GOT3 (cell line): ENCODE measurements at places on chromosomes 7 and 10.

- no peak for DNase-seq
These were observed 155.9 kb downstream of the CDK14 start for GRCh38 chr7:90752051-90752450.

GRCh38 chr7:113550966-113551365 lies 367.8 kb downstream of the PPP1R3A start:
- DNase-seq = no peak

- no peak for DNase-seq
These were observed 26.1 kb downstream of the ABCB1 start for GRCh38 chr7:87574630-87575029.

GRCh38 chr10:14282276-14282675 lies 48.4 kb downstream of the FRMD4A start:
- no peak for DNase-seq

DNA sequence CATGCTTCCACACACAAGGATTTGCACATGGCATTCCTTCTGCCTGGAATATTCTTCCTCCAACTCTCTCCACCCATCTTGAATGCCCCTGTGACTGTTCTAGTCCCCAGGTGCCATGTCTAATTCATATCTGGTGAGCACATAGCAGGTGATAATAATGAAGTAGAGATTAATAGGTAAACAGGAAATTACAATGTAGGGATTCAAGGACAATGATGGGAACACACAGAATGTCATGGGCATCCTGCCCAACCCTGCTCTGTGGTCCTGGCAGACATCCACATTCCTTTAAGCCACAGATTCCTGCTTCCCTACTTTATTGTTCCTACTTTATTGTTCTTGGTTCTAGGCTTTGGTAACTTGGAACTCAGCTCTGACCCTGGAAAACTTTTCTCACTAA lies 115.8 kb downstream of the THSD7A start:
- DNase-seq = no peak

DNA sequence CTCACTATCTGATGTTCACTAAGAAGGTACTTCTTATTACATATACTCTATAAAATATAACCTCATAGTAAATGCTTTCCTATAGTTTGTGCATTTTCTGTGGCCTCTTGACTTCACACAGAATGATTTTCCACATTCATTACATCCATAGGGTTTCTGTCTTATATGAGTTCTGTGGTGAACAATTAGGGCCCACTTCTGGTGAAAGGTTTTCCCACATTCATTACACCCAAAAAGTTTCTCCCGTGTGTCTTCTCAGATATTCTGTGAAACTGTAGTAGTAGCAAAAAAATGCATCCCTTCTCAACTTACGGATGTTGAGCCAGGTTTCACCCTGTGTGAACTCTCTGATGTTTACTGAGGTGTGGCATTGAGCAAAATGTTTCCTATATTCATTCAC lies 119.3 kb downstream of the ZNF33B start:
- DNase-seq = no peak

- no peak for DNase-seq
These were observed 58.3 kb downstream of the IKZF1 start for GRCh38 chr7:50362712-50363282.

- no peak for DNase-seq
These were observed 201.7 kb upstream of the ADARB2 start for GRCh38 chr10:1939016-1939415.

DNA sequence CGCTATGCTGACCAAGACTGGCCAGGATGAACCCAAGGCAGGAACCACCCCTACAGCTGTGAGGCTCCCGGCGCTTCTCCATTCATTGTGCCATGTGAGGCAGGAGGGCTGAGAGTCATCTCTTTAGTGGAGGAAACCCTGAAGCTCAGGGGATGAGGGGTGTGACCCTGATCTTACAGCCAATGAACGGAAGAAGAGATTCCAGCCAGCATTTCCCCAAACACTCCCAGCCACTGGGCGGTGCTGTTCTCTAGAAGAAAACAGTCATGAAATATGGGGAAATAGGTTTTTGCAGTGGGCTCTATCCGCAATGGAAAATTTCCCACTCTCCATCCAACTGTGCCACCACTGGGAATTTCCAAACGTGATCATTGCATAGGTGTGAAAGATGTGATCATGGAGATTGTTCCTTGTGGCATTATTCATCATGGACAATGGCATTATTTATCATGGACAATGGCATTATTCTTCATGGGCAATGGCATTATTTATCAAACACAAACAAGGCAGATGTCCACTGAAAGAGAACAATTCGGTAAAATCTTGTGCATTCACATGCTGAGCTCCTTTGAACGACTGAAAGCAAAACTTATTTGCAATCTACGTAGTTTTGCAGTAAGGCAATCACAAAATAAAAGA lies 14.0 kb upstream of the SLC18A2 start:
- no peak for DNase-seq

- no peak for DNase-seq
These were observed 54.5 kb downstream of the LRRN3 start for GRCh38 chr7:111145472-111145871.

DNA sequence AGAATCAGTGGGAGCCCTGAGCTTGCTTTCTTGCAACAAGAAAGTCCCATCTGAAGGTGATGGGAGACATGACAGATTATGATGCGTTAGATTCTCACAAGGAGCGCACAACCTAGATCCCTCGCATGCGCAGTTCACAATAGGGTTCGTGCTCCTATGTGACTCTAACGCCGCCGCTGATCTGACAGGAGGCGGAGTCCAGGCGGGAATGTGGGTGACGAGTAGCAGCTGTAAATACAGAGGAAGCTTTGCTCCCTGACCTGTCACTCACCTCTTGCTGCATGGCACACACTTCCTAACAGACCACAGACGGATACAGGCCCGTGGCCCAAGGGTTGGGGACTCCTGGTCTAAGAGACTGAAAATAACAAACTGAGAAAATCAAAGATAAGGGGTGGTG lies 1163.4 kb upstream of the AUTS2 start:
- no peak for DNase-seq

DNA sequence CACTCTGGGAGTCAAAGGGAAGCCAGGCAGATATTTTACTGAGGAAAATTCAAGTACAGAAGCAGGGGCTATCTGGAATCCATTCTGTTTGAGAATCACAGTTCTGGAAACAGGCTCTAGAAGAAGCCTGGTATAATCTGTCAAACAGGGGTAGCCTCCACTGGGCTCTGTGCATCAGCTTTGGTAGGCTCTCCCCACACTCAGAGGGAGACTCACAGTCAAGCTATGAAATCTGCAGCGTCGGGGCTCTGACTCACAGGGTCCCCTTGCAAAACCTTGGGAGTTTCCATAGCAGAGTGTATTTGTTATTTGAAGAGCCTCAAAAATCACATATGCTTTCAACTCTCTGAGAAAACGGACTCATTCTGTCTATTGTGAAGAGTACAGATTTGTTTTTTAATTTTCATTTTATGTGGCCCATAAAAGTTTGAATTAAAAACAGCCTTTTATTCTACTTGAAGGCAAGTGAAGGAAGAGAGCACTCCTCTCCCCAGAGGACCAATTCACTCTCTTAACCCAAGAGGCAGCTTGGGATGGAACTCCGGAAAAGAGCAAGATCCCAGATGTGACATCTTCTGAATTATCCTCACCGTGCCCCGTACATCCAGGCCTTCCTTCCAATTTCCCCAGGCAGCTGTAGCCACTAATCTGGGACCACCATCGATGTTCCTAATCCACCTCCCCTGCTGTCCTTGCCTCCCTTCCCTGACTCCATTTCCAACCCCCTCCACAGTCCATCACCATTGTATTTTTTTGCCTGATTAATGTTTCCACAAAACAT lies 590.9 kb upstream of the MGMT start:
- no peak for DNase-seq

DNA sequence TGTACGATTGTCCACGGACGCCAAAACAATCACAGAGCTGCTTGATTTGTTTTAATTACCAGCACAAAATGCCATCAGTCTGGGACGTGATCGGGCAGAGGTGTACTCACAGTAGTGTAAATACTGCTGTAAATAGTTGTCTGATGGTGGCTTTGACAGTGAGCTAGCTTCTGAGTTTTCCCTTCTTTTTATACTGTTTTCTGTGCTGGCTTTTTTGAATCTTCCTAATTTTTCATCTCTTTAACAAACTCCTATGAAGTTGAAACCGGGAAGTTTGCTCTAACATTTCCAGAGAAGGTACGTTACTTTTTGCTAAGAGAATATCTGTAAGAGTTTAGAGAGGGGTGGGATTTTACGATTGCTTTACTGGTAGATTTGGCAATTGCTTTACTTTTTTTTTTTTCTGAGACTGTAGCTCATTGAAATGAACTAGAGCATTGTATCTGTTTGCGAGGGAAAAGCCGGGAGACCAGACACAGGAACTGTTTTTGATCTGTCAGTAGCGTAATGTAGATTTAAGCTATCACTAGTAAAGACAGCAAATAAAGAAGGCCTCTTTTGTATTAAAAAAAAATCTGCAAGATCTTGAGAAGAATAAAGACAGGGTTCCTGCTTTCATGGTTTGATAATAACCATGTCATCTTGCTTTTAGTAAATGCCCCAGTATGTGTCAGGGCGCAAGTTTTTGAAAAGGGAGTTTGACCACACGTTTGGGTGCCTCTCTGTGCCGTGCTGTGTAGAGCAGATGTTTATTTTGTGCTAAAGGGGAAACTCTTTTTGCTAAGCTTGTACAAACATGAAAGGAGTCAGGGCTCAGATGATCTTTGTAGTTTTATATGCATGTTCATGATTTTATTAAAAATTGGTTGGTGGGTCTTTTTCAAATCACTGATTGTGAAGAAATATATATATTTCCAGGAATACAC lies 712 bp downstream of the FOXP2 start:
- no peak for DNase-seq

DNA sequence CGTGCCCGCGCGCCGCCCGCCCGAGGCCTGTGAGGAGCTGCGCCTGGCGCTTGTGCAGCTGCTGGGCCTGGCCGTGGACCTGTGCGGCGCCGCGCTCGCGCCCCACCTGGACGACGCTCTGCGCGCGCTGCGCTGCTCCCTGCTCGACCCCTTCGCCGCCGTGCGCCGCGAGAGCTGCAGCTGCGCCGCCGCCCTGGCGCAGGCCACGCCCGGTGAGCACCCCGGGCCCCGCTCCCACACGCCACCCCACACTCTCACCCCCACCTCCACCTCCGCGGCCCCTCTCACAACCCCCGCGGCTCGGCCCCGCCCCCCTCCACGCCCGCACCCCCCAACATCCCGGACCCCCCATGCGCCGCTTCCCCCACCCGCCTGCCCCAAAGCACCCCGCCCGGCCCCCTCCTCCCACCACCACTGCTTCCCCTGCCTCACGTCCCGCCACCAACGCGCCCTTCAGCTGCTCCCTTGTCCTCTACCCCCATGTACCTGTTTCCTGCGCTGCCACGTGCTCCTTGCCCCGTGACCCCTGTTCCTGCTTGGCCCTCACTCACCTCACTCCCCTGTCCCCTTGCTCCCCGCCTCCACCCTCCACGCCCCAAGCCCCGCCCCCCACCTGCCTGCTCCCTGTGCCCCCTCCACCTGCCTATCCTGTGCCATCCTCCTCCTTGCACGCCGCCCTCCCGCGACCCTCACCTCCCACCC lies at the start of gene PRKAR1B:
TSS of gene PRKAR1B (minus strand) at position 178 of the 702 bp plus-strand sequence. CDS start 15,776 bp downstream, outside the sequence.
- no peak for DNase-seq

- no peak for DNase-seq
These were observed 165.5 kb downstream of the KCNMA1 start for GRCh38 chr10:77472146-77472545.

- DNase-seq = no peak
These were observed 229.1 kb upstream of the MKLN1 start for GRCh38 chr7:131098527-131098926.

DNA sequence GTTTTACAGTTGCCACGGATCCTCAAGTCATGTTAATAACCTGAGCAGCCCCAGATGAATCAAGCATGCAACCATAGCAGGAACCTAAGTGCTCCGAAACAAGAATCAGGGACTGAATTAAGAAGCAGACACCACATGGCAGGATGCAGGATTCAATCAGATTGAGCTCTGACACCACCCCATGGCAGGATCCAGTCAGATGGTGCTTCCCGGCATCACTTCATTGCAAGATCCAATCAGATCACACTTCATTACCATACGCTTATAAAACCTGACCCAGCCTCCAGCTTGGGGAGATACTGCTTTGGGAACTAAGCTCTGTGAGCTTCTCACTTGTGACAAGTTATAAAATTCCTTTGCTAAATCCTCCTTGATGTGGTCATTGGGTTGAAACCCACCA lies 55.3 kb downstream of the ABCB4 start:
- DNase-seq = no peak

- DNase-seq = no peak
These were observed 118.1 kb upstream of the LYZL2 start for GRCh38 chr10:30747633-30748032.

- DNase-seq = no peak
These were observed 173.2 kb upstream of the PRPS1L1 start for GRCh38 chr7:18200855-18201254.

- DNase-seq = no peak
These were observed 71.3 kb downstream of the PFKFB3 start for GRCh38 chr10:6274040-6274439.

DNA sequence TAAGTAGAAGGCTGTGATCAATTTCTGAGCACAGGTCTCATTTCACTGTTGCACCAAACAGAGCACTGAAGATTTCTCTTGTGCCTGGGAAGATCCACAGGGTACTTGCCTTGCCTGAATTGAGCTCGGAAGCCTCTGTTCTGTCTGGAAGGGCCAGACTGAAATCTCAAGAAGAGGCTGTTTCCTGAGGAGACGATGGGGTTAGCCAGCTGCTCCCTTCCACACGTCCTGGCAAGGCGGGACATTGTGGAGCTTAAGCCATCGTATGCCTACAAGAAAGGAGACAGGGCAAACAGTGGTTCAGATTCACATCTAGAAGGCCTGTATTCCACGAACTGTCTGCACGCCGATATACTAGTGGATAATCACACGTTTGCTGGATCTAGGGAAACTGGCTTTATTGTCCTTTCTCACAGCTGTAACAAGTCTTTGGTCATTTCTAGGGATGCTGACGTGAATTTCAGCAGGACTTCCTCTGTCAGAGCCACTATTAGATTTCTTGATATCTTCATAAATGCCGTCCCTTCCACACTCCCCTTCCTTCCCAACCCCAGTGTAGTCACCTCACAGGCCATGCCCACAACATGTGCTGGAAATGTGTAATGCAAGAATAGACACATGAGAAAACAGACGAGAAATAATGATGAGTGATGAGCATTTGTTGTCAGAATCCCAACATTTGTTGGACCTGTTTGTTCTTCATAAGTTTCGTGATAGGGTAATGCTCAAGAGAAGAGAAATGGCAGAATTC lies 137.2 kb upstream of the RSU1 start:
- no peak for DNase-seq

- no peak for DNase-seq
These were observed 177.7 kb upstream of the GHITM start for GRCh38 chr10:83961620-83962019.
